ENCODE measurements at places on chromosomes 7 and 10.

DNA sequence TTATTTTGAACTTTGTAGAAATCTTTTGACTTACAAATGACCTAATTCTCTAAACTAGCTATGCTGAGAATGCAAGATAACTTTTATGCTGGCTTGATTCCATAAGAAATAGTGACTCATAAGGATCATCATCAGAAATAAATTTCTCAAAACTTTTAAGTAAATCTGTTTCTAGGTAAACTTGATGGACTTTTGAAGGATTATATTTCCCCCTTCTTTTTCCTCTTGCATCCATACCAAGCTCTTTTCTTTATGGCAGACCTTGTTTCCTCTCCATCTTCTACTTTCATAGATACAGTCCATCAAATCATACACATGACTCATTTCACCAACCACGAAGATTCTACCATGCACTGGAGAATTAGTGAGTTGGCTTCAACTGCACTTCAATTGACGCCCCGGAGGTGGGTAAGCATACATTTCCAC is 336.3 kb downstream of the KCNMA1 start:
- no peak for DNase-seq

- DNase-seq: no peak
These were observed 39.6 kb downstream of the DYNC1I1 start for GRCh38 chr7:95811846-95812445.

GRCh38 chr10:57955076-57955475 is 312.6 kb downstream of the IPMK start:
- no peak for DNase-seq

DNA sequence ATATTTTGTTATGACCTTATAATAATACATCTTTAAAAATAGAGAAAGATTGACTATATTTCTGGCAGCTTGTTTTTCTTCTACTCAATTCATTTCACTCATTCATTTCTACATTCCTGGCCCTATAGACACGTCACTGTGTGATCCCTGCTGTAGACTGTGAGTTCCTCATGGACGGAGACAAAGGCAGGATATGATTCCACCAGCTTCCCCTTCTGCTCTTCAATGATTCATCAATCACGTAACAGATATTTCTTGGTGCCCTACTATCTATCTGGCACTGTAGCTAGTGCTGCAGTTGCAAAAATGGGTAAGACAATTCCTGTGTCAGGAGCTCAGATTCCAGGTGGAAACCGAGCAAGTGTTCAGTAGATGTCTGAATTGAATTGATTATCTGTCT is 415.0 kb downstream of the SFMBT2 start:
- DNase-seq: no peak

- peak; percentile 80 for DNase-seq
These were observed at the start of gene ETV1 for GRCh38 chr7:13989126-13989948. TSS of gene ETV1 (minus strand) at chr7:13989666. CDS start at chr7:13989052, 614 bp downstream.

GRCh38 chr10:76397181-76398042 is 966.0 kb downstream of the LRMDA start:
- DNase-seq: no peak

GRCh38 chr10:122112021-122112616 is 123.2 kb downstream of the TACC2 start:
- DNase-seq: no peak

GRCh38 chr10:79407811-79408795 is 37.3 kb downstream of the ZCCHC24 start:
- DNase-seq: peak; percentile 35

DNA sequence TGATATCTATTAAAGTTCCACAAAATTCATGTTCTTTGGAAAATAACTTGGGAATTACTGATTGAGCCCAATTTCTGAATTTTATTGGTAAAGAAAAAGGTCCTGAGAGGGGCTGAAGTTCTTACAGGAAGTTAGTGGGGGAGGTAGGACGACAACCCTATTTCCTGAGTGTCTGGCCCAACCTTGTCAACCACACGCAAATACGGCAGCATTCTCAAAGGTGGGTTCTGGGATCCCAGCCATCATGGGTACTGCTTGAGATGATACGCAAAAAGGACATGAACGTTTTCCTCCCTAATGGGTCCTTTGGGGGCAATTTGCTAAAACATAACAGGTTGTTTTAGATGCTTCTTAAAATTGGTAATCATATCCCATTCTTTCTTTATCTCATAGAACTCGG is 2.7 kb upstream of the PDCD4 start:
- no peak for DNase-seq

DNA sequence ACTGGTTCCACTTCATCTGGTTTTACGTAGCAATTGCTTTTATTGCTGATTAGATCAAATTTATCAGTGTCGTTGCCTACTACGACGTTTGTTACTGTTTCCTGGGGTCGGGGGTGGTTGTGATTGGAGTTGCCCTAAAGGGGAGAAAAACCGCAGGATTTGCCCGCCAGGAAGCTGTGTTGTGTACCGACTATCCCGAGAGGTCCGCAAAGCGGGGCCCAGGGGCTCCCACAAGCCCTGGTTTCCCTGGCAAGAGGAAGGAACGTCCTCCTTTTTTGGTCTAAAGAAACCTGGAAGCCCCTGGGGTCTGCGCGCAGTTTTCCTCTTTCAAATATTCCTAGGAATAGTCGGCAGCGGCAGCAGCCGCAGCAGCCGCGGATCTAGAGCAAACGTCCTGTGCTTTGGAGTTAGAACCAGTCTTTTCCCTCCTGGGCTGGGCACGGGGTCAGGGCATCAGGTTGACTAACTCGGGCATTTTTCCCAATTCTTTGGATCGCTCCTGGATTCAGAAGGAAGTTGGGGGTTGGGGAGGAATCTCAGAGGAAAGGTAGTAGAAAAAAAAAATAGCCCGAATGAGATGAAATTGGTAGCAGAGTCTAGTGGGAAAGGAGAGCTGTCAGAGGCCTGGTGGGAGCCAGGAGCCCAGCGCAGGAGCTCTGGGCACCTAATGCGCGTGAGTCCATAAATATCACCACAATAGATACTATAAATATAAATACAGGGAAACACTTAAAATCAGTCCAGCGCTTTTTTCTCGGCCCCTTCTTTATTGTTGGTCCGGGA is 4.6 kb downstream of the VAX1 start:
- DNase-seq: no peak

- no peak for DNase-seq
These were observed 63.1 kb downstream of the DOCK4 start for GRCh38 chr7:112143136-112143535.

DNA sequence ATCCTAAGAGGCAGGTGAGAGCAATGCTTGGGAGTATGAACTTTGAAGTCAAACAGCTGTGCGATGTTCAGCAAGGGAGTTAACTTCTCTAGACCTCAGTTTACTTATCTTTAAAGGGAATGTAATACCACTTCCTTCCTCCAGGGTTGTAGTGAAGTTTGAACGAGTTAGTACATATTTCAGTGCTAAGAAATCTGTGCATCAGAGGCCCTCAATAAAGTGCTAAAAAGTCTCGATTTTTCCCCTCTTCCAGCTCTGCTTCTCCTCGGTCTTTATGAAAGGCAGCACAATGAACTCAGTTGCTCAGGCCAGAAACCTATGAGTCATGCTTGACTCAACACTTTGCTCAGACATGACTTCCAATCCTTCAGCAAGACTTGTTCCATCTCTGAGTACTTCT is 418.9 kb downstream of the MDFIC start:
- no peak for DNase-seq

GRCh38 chr10:114648368-114648767 is 9.7 kb downstream of the ABLIM1 start:
- DNase-seq: no peak

GRCh38 chr10:56782503-56782902 is 421.4 kb upstream of the ZWINT start:
- DNase-seq: no peak

DNA sequence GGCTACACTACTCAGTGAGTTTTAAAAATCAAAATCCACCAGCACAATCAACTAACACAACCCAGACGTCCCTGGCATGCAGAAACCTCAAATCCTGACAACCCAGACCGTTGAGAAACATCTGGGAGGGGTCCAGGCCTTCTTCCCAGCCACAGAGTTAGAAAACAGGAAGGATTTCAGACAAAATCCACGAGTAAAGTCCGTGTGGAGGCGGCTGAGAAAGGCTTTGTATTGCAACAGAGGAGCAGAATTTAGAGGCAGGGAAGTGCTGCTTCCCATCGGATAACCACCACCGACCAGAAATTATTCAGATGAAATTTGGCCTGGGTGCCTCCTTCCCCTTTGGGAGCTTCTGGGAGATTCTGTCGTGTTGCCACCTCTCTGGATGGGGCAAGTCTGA is 61.5 kb downstream of the TNS3 start:
- no peak for DNase-seq

DNA sequence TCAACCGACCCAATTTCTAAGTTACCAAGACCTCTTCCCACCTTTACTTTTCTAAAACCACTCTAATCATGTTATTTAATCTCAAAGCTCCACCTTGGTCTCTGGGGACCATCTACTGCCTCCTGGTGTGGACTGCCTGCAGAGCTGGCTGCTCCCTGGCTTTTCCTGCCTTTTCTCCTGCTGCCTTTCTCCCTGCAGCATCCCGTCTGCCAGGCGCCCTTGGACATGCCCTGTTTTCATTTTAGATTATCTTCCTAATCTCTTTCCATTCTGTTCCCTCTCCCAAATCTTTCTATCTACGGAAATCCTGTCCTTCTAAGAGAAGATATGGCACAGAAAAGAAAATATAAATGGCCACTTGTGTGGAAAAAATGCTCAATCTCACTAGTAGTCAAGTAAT is 23.1 kb downstream of the TCAF1 start:
- peak; percentile 64 for DNase-seq

- DNase-seq: no peak
These were observed 72.0 kb upstream of the KCTD7 start for GRCh38 chr7:66556549-66557213.

- no peak for DNase-seq
These were observed 19.4 kb upstream of the TNS3 start for GRCh38 chr7:47601119-47601880.

- no peak for DNase-seq
These were observed 3.3 kb upstream of the ZNF736 start for GRCh38 chr7:64310426-64310825.

GRCh38 chr7:114825423-114825951 is 96.4 kb upstream of the MDFIC start:
- no peak for DNase-seq

GRCh38 chr7:121394709-121395140 is 1.4 kb downstream of the FAM3C start:
- no peak for DNase-seq

- DNase-seq: no peak
These were observed 42.9 kb downstream of the SLIT1 start for GRCh38 chr10:97142834-97143233.

- no peak for DNase-seq
These were observed 266.9 kb downstream of the ABCA13 start for GRCh38 chr7:48438206-48438605.

DNA sequence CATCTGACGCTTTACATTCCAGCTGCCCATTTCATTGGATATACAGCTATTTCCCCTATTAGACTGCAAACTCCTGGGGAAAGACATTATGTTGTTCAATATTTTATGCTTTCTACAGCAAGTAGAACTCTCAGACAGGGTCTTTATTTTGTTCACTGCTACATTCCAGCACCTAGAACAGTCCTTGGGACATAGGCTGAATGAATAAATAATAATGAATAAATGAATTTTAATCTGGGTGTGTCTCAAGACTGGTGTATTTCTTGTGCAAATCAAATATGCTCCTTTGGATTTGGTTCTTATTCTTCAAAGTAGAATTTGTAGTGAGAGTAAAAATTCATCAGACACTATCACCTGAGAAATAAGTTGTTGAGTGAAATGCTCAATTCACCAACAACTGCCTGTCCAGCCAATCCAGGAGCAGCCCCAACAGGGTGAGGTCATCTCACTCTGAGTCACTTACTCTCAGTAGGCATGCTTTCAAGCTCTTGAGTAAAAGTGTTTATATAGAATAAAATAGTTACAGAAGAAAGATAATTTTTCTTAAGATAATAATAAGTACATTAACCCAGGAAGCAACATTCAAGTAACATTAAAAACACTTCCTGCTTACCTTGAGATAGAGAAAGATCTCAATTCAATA is 287.5 kb upstream of the NPVF start:
- DNase-seq: no peak

DNA sequence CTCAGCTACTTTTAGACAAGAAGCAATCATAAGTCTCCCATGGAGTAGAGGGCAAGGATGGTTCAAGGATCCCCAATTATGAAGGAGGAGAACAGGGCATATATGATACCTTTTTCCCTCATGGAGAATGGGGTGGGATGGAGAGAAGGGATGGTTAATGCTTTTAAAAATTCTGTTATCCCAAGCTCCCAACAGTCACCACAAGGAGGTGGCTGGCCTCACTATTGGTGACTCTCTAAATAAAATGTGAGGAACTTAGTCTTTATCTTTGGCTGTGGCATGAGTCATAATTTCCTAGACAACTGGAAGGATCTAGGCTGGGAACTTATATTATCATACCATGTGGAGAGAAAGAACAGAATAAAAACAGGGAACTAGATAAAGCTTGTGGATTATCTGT is 297.0 kb downstream of the PHTF2 start:
- no peak for DNase-seq

GRCh38 chr10:23015021-23015707 is 80.2 kb upstream of the MSRB2 start:
- no peak for DNase-seq

Data from SK-N-DZ (cell line).